Upper lobe of right lung (tissue), 1 donor: ENCODE measurements at places on chromosomes 6 and 20. TPM values are rescaled to one million over a fixed set of nuclear protein-coding genes. Genes with fewer than 3 reads are reported as not detected.

DNA sequence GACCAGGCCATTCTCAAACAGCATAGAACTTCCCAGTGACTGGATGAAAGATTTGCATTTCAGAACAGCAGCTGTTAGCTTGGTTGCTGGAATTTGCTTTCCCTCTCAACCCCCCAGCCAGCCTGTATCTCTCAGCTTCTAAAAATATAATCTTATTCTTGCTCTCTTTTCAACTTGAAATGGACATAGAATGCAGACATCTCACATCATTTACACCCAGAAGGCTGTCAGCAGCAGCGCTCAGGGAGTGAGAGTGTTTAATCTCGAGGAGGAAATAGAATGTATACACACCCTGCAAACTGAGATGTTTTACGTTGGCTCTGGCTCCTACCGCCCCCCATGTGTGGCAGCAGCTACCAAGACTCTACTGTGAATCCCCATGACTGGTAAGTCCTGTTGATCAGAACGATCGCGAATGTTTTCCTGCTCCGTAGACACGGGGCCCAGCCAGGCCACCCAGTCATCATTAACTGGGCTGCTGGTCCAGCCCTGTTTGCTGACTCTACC lies 163.4 kb upstream of the SLC24A3 start:
- H3K27ac ChIP-seq = no peak overlapping the region
- no peak for DNase-seq
- peaks cover 7% of the 10 kb centered on the region for H3K4me1 ChIP-seq
- no peaks in the 10 kb centered on the region for H3K27me3 ChIP-seq
- no peaks in the 10 kb centered on the region for H3K36me3 ChIP-seq

DNA sequence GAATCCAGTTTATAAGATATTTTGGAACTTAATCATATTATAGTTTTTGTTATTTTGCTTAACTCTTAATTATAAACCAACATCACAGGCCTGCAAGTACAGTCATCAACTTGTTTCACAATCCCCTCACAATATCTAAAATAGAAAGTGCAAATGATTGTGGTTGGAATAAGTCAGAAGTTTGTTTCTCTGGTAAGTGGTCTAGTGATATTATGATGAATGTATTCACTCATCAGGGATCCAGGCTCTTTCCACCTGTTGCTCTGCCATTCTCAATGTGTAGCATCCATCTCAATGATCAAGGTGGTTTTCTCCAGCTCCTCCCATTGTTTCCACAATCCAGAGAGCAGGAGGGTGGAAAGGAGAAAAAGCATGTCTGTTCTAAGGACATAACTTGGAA lies 54.2 kb downstream of the OPN5 start:
- H3K4me3 ChIP-seq = no peak overlapping the region
- no peaks in the 10 kb centered on the region for H3K27me3 ChIP-seq
- H3K4me1 ChIP-seq = no peaks in the 10 kb centered on the region
- no peak for DNase-seq
- no peak overlapping the region for H3K27ac ChIP-seq
- no peaks in the 10 kb centered on the region for H3K36me3 ChIP-seq

- no peaks in the 10 kb centered on the region for H3K27me3 ChIP-seq
- no peak overlapping the region for H3K4me3 ChIP-seq
- H3K4me1 ChIP-seq = peaks cover 20% of the 10 kb centered on the region
- DNase-seq = no peak
These were observed 108.1 kb downstream of the CEBPB start for GRCh38 chr20:50298554-50299324.

GRCh38 chr6:33456156-33456555 lies 1.8 kb downstream of the ZBTB9 start:
- H3K4me3 ChIP-seq = no peak overlapping the region
- DNase-seq = no peak
- H3K36me3 ChIP-seq = no peaks in the 10 kb centered on the region
- H3K27me3 ChIP-seq = no peaks in the 10 kb centered on the region
- no peak overlapping the region for H3K27ac ChIP-seq

GRCh38 chr6:2037237-2037926 lies 208.0 kb downstream of the GMDS start:
- no peaks in the 10 kb centered on the region for H3K4me1 ChIP-seq
- no peaks in the 10 kb centered on the region for H3K36me3 ChIP-seq
- no peak overlapping the region for H3K27ac ChIP-seq
- no peaks in the 10 kb centered on the region for H3K27me3 ChIP-seq
- no peak for DNase-seq
- no peak overlapping the region for H3K4me3 ChIP-seq

DNA sequence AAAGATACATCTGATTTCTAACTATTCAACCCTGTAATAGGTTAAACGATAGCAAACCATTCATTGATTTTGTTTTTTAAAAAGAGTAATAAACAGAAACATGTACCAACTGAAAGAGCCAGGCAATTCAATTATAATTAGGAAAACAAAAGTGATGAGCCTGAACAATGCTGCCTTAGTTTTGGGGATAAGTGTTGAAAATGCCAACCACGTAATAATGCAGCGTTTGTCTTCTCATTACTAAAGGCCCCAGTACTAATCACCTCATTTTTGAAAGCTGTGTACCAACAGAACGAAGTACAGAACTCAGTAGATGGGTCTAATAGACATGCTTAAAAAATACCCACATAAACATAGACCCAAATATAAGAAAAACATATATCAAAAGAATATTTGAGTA lies 663.6 kb upstream of the CHD6 start:
- no peaks in the 10 kb centered on the region for H3K4me1 ChIP-seq
- no peaks in the 10 kb centered on the region for H3K27me3 ChIP-seq

- no peak overlapping the region for H3K4me3 ChIP-seq
- no peaks in the 10 kb centered on the region for H3K4me1 ChIP-seq
- no peak overlapping the region for H3K27ac ChIP-seq
- H3K36me3 ChIP-seq = no peaks in the 10 kb centered on the region
- DNase-seq = no peak
These were observed 53.3 kb downstream of the CAP2 start for GRCh38 chr6:17446713-17447112.

DNA sequence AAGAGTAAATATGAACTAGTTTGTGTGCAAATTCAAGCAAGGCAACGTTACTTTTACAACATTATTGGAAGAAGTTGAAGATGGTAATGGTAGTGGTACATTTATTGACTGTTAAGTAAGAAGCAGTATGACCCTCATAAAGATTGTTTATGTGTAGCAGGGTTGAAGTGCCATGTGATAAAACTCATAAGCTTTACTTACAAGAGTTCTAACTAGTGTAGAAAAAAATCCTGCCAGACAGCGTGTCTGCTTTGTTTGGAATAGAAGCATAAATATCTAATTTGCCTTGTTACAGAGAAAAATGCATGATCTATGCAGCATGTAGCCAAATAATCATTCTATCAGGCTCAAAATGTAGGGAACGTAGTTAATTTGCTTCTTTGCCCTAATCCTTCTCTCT lies 450.8 kb upstream of the SOX4 start:
- H3K27ac ChIP-seq = no peak overlapping the region
- no peak overlapping the region for H3K4me3 ChIP-seq

The CFAP206 gene
- 0.26 TPM for total RNA-seq

- H3K27ac ChIP-seq = no peak overlapping the region
- DNase-seq = no peak
- no peak overlapping the region for H3K4me3 ChIP-seq
- H3K4me1 ChIP-seq = no peaks in the 10 kb centered on the region
- H3K36me3 ChIP-seq = no peaks in the 10 kb centered on the region
These were observed 52.6 kb downstream of the E2F3 start for GRCh38 chr6:20454204-20454824.

DNA sequence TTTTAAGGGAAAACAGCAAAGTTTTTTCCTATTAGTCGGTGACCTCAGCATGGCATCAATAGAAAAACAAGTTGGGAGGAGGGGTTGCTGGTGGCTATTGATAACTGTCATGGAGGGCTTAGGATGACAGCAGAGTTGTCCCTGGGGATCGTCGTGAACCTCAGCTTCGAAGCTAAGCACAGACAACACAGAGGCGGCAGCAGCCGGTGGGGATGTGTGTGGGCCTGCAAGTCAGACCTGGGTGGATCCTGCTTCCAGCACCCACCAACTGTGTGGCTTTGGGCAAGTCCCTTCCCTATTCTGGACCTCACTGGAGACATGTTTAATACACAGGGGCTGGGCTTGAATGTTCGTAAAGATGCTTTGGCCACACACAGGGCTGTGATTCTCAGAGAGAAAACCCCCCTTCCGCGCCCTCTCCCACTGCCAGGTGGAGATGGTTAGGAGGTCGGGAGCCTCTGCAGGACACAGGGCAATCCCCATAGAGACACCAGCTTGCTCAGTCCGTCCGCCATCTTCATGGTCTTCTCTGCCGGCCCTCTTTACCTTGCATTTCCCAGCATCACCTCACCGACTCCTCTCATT lies 83.1 kb upstream of the TOX2 start:
- no peaks in the 10 kb centered on the region for H3K4me1 ChIP-seq
- H3K4me3 ChIP-seq = no peak overlapping the region
- no peaks in the 10 kb centered on the region for H3K27me3 ChIP-seq
- H3K36me3 ChIP-seq = no peaks in the 10 kb centered on the region
- H3K27ac ChIP-seq = no peak overlapping the region

DNA sequence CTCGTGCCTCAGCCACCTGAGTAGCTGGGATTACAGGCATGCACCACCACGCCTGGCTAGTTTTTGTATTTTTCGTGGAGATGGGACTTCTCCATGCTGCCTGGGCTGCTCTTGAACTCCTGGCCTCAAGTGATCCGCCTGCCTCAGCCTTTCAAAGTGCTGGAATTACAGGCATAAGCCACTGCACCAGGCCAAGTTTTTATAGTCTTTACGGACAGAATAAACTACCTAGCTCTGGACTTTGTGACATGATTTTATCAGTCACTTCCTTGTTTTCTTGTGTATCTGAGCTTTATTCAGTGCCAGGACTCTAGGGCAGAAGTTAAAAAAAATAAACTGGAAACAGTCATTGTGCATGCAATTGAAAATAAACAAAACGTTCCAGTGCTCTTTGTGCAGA lies 46.7 kb upstream of the RALGAPA2 start:
- peak overlapping the region; percentile 52 for H3K27ac ChIP-seq
- no peak for DNase-seq
- no peaks in the 10 kb centered on the region for H3K36me3 ChIP-seq

The FNDC11 gene
- total RNA-seq = 0.32 TPM

DNA sequence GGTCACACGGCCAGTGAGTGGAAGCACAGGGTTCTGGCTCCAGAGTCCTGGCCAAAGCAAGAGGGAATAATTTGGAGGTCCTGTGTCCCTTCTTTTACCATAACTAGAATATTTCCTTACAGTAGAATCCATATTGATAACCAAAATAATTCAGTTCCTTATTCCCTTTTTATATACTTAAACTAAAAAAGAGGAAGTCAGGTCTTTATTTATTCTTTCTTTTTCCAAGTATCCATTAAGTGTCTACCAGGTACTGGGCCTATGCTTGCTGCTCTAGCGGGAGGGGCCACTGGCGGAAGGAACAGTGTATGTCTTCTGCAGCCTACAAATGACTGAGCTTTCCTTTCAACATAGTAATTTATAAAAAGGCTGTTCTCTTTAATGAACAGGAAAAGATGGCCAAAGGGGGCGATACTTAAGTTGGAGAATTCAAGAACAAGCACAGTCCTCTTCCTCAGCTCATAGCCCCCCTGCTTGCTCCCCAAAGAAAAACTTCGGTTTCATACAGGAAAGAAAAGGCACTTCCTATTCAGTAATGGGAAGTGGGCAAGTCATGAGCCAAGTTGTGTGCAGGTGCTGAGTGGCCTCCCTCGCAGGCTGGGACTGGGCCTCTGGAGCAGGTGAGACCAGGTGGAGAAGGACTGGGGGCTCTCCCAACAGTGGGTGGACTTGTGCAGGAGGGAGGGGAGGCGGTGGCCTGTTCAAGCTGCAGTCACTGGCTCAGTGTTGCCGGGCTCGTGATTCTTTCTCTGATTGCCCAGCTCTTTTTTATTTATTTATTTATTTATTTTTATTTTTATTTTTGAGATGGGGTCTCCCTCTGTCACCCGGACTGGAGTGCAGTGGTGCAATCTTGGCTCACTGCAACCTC lies 110.9 kb downstream of the ARMC2 start:
- no peaks in the 10 kb centered on the region for H3K36me3 ChIP-seq

GRCh38 chr6:4790158-4790899 lies 14.1 kb downstream of the CDYL start:
- H3K36me3 ChIP-seq = no peaks in the 10 kb centered on the region
- no peak overlapping the region for H3K27ac ChIP-seq
- no peak for DNase-seq

DNA sequence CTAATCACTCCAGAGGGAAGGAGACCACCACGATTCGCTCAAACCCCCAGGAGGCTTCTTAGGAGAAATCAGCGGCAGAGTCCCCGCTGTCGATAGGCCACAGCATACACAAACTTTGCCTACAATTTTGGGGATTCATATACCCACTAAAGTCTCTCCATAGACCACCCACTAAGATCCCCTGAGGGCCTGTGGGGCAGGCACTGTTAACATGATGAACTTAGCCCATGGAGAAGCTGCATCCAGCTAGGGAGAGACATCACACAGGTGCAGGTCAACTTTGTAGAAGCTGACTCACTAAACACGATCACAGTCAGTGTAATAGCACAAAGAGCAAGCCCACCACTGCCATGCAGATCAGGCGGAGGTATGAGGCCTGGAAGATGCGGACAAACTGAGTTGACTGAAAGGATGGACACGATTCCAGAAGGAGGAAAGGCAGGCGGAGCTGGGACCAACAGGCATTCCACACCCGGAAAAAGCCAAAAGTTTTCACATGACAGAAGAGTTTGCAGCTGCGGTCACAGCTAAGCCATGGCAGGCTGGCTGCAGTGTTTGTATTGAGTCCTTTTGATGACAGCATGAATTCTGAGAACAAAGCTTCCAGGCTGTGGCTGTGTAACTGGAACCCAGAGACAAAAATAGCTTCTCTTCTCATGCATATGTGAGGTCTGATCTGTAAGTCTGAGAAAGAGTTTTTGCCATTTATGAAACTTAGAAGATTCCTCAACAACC lies 75.7 kb upstream of the QKI start:
- DNase-seq = no peak
- H3K27me3 ChIP-seq = no peaks in the 10 kb centered on the region
- no peak overlapping the region for H3K4me3 ChIP-seq
- no peaks in the 10 kb centered on the region for H3K36me3 ChIP-seq
- peaks cover 24% of the 10 kb centered on the region for H3K4me1 ChIP-seq
- H3K27ac ChIP-seq = peak overlapping the region; percentile 30

The DST gene
- 450 TPM for total RNA-seq

- no peaks in the 10 kb centered on the region for H3K27me3 ChIP-seq
- no peaks in the 10 kb centered on the region for H3K36me3 ChIP-seq
- H3K4me1 ChIP-seq = no peaks in the 10 kb centered on the region
These were observed 319.5 kb upstream of the HSF2 start for GRCh38 chr6:122079916-122080315.

DNA sequence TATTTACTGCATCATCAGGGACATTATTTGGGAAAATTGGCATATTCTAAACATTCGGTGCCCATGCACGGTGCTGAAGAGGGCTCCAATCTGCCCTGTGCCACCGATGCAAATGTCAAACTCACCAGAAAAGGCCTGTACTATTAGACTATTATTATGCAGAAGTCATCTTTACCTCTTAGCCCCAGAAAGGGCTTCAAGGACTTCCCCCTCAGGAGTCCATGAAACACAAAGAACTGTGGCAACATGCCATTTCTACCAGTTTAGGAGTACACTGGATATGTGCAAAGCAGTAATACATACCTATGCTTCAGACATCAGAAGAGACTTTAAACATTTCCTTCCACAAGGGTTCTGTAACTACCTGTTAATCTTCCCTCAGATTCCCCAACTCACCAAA lies 8.6 kb downstream of the DIDO1 start:
- H3K4me3 ChIP-seq = no peak overlapping the region
- H3K36me3 ChIP-seq = peaks cover 15% of the 10 kb centered on the region
- DNase-seq = no peak
- no peaks in the 10 kb centered on the region for H3K27me3 ChIP-seq
